ENCODE measurements at places on chromosomes 16 and 17.

DNA sequence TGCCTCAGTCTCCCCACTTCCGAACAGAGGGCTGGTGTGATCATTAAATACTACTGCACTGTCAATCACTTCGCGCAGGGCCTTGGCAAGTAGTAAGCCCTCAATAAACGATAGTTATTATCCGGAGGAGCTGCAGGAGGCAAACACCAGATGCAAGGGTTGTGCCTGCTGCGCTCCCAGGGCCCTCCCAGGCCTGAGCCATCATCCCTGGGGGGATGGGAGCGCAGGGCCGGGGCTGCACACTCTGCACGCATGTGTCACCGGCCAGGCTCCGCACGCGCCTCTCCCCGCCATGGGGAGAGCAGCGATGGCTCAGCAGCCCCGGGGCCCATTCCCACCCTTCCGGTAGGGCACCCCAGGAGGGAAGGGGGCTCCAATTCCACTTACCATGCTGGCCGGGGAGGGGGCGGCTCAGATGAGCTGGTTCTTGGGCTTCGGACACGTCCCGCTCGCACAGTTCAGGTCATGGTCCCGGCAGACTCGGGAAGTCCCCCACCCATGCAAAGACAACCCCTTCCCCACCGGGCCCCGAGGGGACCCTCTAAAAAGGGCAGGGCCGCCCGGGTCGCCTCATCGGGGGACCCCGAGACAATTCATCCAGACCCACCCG is 681 bp downstream of the XPO6 start:
- peak; percentile 40 for DNase-seq

DNA sequence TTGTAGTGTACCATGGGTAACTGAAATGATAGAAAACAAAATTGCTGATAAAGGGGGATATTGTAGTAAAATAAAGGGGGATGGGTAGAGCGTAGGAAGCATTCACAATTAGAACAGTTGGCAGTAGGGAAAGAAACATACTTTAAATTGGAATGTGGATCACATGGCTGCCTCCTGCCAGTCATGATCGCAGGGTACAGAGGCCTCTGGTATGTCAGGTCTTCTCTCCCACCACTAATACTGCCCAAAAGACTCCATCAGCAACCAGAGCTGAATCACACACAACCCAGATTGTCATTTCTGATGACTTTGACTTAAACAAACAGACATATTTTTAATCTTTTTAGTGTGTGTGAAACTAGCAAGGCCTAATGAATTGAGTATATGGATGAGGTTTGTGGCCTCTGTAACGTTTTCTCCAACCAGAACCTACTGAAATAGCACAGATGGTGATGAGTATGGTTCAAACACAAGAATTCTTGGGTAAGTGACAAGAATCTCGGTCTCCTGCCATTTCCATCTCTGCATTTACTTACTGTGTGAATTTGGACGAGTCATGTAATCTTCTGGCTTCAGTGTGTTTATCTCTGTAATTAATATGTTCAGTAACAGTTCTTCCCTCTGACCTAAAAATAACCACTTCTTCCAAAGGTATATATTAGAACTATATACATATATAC is 112.6 kb downstream of the USP22 start:
- no peak for DNase-seq

DNA sequence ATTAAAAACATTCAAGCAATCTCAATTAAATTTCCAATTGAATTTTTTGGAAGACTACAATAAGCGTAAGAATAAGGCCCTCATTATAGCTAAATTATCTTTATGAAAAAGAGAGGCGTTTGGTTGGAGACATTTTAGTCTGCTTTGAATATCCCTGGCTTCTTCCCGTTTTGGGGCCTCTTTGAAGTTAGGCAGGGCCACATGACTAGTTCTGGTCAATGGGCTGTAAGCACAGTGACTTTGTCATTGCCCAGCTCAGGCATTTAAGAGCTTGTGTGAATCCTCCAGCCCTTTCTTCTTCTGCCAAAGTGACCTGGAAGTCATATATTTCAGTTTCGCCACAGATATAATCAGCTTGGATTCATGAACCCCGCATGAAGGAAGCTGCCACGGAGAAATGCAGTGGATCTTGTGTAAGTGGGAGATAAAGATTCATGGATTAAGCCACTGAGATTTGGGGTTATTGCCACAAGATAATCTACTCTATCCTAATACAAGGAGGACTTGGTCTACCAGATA is 21.7 kb upstream of the UBTF start:
- DNase-seq = no peak

DNA sequence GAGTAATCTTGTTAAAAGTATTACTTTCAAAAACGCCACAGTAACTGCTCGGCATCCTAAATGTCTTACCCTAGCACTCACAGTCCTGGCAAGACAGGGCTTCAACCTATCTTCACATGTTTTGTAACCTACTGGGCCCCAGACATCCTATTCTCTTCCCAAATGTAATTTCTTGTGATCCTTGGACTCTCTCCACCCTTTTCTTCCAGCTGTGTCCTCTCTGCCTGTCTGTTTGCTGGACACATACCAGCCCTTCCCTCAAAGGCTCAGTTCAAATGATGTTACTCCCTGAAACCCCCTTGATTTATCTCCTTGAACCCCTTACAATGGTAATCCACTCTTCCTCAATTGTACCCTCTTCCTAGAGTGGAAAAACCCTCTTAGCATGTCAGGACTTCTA is 60.1 kb upstream of the CNEP1R1 start:
- DNase-seq = no peak

- peak; percentile 53 for DNase-seq
Observed at GRCh38 chr17:77332034-77332971, 191.5 kb downstream of the SEC14L1 start.

GRCh38 chr16:28261942-28262341 is 30.4 kb upstream of the SBK1 start:
- no peak for DNase-seq

GRCh38 chr16:2486645-2487516 is 12.0 kb downstream of the TBC1D24 start:
- DNase-seq = peak; percentile 78

- DNase-seq = peak; percentile 65
Observed at GRCh38 chr17:79991140-79991923, 44.3 kb downstream of the TBC1D16 start.
